ENCODE measurements at places on chromosomes 2 and 18.

DNA sequence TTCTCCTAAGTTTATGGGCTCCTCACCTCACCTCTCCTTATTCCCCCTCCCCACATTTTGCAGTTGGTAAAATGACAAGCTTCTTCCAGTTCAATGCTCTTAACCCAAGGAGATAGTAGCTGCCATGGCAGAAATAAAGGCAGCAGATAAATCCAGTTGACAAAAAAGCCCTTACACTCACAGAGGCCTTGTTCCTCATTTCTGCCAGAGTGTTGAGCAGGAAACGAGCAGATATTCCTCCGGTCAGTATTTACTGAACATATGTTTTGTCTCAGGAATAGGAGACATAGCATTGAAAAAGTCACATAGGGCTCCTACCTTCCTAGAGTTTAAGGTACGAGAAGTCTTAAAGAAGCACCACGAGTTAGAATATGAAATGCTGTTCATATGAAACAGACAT is 493.7 kb upstream of the TNP1 start:
- no peak for DNase-seq

DNA sequence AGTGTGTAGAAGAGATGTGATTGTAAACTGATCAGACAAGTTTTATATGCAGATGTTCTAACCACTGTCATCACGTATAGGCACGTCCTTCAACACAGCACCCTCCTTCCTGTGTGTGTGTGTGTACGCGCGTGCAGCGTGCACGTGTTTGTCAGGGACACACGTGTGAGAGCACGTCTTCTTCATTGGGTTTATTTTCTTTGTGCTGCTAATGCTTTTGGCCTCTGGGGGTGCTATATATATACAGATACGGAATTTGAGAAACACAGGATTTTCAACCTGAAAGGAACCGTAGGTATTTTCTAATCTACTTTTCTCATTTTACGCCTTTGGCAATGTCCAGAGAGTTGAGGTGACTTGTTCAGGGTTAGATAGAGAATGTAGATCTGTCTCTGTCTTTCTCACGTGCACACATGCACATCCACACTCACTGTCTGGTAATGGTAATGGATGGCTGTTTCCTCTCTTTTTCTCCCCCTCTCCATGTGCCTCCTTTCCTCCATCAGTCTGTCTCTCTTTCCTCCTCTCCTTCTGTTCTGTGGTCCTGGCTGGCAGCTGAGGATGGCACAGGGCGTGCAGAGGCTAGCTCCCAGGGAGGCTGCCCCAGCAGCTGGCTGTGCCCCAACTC is 13.4 kb upstream of the CELF4 start:
- DNase-seq: no peak

GRCh38 chr2:128797937-128798336 is 479.3 kb upstream of the HS6ST1 start:
- no peak for DNase-seq

DNA sequence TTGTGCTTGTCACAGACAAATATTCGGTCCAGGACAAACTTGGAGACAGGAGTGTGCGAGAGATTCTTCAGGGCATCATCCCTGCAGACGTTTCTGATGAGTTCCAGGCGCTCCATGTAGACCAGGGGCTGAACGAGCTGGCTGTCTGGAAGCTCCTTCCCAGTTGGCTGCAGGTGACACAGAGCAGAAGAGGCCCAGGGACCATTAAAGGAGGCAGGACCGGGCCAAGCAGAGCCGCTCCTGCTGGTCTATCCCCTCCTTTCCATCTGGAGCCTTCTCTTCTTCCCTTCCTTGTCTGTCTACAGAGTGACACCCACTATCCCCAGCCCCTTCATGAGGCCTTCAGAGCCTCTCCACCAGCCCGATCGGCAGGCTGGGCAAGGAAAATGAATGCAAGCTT is 19.5 kb downstream of the CHST10 start:
- no peak for DNase-seq

GRCh38 chr2:134705861-134706586 is 12.8 kb downstream of the TMEM163 start:
- no peak for DNase-seq

- DNase-seq: no peak
Measured at GRCh38 chr18:67865400-67865799, 348.9 kb upstream of the DSEL start.

DNA sequence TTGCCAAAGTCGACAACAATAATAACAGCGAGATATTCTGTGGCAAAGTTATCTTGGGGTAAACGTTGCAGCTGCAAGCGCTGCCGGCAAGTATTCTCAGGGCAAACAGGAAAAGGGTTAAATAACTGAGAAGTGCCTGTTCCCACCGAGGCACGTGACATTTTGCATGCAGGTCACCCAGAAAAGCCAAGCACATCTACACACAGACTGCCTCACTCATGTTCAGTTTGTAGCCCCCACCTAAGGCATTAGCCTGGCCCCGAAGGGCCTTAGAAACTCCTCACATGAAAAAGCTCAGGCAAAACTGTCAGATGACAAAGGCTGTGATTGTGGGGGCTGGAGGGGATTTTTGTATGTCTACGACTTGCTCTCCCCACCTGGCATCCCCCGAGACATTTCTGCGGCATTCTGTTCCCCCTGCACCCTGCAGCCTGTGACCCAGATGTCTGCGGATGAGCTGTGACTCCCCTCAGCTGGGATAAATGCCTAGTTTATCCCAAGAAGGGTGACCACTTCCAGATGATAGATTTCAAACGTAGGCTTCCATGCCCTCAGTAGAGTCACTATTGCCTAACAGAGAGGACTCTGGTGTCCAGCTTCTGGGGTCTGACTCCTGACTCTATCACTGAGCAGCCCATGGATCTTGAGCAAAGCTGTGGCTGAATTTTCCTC is 215.2 kb upstream of the SIX2 start:
- no peak for DNase-seq

GRCh38 chr2:239151201-239152131 is 249.4 kb downstream of the HDAC4 start:
- no peak for DNase-seq

- no peak for DNase-seq
Measured at GRCh38 chr2:189954989-189955388, 107.5 kb downstream of the MSTN start.
